Posterior vena cava (tissue), 2 donors: ENCODE measurements at places on chromosomes 5 and 9. TPM values are rescaled to one million over a fixed set of nuclear protein-coding genes. Genes with fewer than 3 reads are reported as not detected.

The SMIM23 gene
- not detected for total RNA-seq

- no peak for DNase-seq
These were observed 260.4 kb downstream of the CWC27 start for GRCh38 chr5:65029178-65029577.

GRCh38 chr9:121354141-121354540 lies 15.9 kb downstream of the STOM start:
- no peak for DNase-seq

DNA sequence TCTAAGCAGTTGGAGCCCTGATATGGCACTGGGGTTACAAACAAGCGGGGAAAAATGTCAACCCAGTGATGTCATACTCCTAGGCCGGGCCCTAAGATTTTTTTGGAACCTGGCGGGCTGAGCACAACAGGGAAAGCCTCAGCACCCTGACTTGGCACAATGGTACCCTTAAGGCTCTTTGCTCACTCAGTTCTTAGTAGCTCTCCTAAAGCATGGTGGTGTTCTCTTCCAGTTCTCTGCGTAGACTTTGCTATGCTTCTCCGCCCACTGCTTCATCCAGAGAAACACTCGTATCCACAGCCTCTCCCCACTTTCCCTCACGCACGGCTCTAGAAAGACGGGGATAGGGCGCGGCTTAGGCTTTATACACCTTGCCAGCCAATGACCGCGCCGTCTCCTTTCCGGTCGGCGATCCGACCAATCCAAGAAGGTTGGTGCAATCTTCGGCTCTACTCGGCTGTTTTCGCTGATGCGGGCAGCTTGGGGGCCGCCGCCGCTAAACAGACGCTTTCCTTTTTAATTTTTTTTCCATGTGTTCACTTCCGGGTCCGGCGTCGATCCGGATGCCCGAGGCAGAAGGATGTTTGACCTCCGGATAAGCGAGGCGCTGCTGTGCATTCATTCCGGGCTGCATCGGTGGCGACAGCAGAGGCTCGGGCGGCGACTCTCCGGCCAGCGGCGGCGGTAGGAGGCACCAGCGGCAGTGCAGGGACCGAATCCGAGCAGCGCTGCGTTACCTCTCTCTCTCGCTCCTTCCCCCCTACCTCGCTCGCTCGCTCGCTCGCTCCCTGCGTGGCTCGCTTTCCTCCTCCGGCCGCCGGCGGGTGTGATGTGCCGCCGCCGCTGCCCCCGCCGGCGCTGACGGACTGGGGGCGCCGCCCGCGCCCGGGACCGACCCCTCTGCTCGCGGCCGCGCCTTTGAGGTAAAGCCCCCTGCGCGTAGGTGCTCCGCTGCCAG lies at the start of gene CSNK1G3:
Gene CSNK1G3, plus strand, starts transcription at position 530 of the 958 bp plus-strand sequence. CDS start 33,487 bp downstream, outside the sequence.
- peak; percentile 99 for DNase-seq

DNA sequence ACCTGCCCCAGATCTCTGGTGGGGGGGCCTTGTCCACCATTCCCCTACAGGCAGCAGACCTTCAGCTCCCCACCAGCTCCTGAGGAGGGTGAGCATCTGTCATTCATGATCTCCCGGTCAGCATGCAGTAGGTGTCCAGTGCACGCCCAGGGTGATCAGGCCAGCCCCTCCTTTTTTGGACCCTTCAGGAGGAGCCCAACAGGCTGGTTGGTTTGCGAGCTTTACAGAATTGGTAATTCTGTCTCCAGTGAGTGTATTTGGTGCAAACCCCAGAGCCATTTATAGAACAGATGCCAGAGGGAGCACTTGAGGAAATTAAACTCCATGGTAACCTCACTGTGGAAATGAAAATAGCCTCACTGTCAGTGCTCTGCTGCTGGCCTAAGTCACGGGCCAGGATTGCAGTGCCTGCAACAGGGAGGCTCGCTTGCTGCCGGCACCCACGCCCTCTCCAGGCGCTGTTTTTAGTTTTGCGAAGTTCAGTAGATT lies 23.4 kb downstream of the WNK2 start:
- peak; percentile 91 for DNase-seq

DNA sequence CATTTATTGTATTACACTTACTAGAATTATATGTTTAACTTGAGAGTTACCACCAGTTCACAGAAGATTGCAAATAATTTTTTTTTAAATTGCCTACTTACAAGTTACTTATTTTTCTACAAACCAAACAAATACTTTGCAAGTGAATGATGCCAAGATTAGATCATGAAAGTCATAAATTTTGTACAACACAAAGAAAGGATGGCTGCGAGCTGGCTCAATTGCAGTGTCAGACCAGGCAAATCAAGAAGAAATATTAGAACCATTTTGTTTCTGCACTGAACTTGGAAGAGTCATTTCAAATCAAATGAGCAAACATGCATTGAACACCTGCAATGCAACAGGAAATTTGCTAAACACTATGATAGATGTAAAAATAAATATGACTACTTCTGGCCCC lies 97.3 kb downstream of the PLCXD3 start:
- DNase-seq = no peak

DNA sequence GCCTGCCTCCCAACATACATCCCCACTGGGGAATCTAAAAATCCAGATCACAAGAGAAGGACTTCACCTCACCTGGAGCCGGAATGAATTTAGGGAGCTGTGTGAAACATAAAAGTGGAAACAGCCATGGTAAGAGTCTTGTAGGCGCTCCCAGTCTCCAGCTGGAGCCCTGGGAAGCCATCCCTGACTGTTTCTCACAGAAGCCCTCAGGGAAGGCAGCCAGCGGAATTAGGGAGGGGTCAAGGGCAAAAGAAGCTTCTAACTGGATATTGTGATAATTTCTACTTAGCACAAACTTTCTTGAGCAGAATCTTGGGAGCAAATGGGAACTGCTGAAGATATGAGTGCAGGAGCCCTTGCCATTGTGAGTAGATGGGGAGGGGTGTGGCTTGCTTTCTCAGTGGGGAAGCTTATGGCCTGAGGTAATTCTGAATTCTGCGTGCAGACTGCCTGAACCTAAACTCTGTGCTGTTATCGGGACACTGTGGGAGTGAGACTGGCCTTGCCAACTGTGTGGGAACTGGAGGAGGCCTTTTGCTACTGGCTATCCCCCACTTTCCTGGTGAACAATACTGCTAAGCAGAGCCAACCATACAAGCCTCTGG lies 174.4 kb upstream of the SMC2 start:
- DNase-seq = no peak

DNA sequence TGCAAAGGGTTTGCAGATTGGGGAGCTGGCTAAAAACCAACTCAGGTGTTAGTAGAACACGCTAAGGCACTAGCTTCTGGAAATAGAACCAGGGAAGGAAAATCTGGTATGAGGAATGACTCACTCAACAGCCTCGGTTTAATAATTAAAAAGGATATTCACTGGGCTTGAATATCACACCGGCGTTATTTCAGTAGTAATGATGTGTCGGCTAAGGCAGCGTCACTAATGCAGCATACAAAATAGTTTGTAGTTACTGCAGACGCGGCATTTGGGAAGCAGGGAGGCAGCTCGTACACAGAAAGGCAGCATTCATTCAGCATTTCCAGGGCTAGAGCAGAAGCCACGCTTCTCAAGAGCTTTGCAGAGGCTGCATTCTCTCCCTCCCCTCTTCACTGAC lies 1.7 kb downstream of the ADRA1B start:
- no peak for DNase-seq

The ST8SIA4 gene
- 13.6 TPM for total RNA-seq

The IL7R gene
- 4.2 TPM for total RNA-seq

The GPX8 gene
- total RNA-seq = 26.1 TPM

The TAF11L9 gene
- total RNA-seq = not detected

DNA sequence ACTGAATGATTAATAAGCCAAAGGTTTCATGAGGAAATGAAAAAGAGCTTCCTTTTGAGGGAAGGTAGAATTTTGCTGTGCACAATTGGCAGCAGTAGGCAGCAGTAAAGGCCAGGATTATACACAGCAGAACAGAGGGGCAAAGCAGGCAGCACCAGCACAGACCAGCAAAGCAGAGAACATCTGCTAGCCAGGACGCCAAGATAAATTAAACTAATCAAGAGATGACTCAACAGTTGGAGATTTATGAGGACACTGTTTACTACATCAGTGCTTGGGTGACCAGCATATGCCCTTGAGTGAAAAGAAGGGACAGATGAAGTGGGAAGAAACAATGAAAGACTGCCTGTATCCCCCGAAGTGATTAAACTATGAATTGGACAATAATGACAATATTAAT lies 871.4 kb upstream of the CDH10 start:
- no peak for DNase-seq

The PCDHB12 gene
- 4.1 TPM for total RNA-seq

DNA sequence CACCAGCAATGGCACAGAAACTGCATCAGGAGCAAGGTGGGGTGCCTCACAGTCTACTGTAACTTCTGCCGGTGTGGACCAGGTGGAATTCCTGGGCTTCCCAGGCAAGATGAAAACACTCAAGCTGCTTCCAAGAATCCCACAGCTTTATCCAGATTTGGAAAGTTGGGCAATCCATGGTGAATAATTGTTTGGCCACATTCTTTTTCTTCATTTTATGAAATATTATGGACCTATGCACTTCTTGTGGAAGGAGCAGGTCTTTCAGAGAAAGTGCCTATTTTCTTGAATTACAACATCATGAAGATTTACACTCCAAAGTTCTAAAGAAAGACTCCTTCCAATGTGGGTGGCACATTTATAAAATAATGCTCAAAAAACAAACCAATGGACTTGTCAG lies 503.6 kb downstream of the SEMA5A start:
- DNase-seq = no peak

GRCh38 chr9:83432104-83432627 lies 106.0 kb downstream of the FRMD3 start:
- peak; percentile 81 for DNase-seq

The TIGD6 gene
- total RNA-seq = 3.8 TPM
